ENCODE measurements at places on chromosomes 5 and 9. TPM values are rescaled to one million over a fixed set of nuclear protein-coding genes. Genes with fewer than 3 reads are reported as not detected.
A peak's percentile ranks its signal among the peaks of the same experiment; 100 is the strongest.

GRCh38 chr5:127290019-127290945 is at the start of gene MEGF10:
Gene MEGF10 (plus strand): TSS chr5:127290796. CDS start chr5:127331309, 40,513 bp downstream.
- peak; percentile 20 for DNase-seq

GRCh38 chr9:128891321-128892220 is 9.6 kb downstream of the LRRC8A start:
- no peak for DNase-seq

GRCh38 chr5:180717989-180718388 is 21.9 kb downstream of the OR2Y1 start:
- DNase-seq, result no peak

Gene FAM153A
- total RNA-seq, result 0.90 TPM

Gene WNT8A
- not detected for total RNA-seq

Gene SLC9A3
- 1.3 TPM for total RNA-seq
